ENCODE measurements at places on chromosomes 1 and 21. TPM values are rescaled to one million over a fixed set of nuclear protein-coding genes. Genes with fewer than 3 reads are reported as not detected.

DNA sequence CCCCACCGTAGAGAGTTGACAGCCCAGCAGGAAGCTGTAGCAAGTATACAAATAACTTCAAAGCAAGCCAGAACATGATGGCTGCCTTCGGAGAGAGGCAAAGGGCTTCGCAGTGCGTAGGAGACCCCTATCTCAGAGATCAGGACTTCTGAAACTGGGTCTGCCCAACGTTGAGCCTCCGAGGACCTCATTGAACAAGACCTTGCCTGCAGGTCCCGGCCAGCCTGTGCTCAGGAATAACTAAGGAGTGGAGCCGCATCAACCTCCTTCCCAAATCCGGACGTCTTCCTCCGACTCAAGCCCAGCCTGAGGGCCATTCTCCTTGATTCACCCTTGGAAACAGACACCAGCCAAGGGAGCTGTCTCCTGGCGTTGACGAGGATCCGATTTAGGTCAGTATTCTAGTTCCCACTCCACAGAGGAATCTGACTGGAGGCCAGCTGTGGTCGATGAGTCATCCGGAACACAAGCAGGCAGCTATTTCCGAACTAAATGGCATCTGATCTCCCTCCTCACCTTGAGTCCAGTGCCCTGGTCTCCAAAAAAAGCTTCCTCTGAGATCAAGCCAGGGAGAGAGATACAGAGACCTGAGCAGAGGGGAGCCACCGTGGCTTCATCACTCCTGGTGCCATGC is 166.5 kb upstream of the COA6 start:
- DNase-seq: no peak
- no peaks in the 10 kb centered on the region for H3K36me3 ChIP-seq
- no peak overlapping the region for H3K27ac ChIP-seq
- no peak overlapping the region for H3K4me3 ChIP-seq

GRCh38 chr21:35332841-35333426 is 283.8 kb upstream of the RUNX1 start:
- H3K4me3 ChIP-seq: no peak overlapping the region
- peaks cover 10% of the 10 kb centered on the region for H3K4me1 ChIP-seq
- no peak overlapping the region for H3K27ac ChIP-seq
- H3K27me3 ChIP-seq: peaks cover 27% of the 10 kb centered on the region
- H3K36me3 ChIP-seq: peaks cover 8% of the 10 kb centered on the region

- DNase-seq: no peak
- no peak overlapping the region for H3K4me3 ChIP-seq
- H3K36me3 ChIP-seq: no peaks in the 10 kb centered on the region
- H3K27me3 ChIP-seq: peaks cover 18% of the 10 kb centered on the region
Measured at GRCh38 chr1:159866905-159867663, 4.6 kb upstream of the VSIG8 start.

Gene KCNK2
- total RNA-seq: not detected

GRCh38 chr1:184559117-184559713 is 172.4 kb downstream of the C1orf21 start:
- no peaks in the 10 kb centered on the region for H3K27me3 ChIP-seq
- H3K36me3 ChIP-seq: no peaks in the 10 kb centered on the region
- peaks cover 58% of the 10 kb centered on the region for H3K4me1 ChIP-seq
- no peak for DNase-seq
- no peak overlapping the region for H3K4me3 ChIP-seq

Gene AIM2
- 1.8 TPM for total RNA-seq

Gene KCNJ10
- total RNA-seq: 0.50 TPM

- peaks cover 25% of the 10 kb centered on the region for H3K27me3 ChIP-seq
- no peaks in the 10 kb centered on the region for H3K4me1 ChIP-seq
- no peak for DNase-seq
- H3K4me3 ChIP-seq: no peak overlapping the region
Measured at GRCh38 chr1:162983671-162984425, 85.3 kb upstream of the RGS4 start.

Gene CHODL
- not detected for total RNA-seq

DNA sequence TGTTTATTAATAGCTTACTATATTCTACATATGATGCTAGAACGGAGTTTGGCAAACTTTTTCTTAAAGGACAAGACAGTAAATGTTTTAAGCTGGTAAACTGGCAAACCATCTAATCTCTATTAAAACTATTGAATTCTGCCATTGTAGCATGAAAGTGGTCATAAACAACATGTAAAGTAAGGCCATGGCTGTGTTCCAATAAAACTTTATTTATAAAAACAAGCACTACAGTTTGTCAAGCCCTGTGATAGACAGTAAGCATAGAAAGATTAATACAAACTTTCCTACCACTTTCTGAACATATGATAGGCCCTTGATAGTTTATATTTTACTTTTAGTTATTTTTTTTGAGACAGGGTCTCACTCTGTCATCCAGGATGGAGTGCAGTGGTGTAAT is 22.4 kb downstream of the PEA15 start:
- no peaks in the 10 kb centered on the region for H3K4me1 ChIP-seq
- H3K36me3 ChIP-seq: peaks cover 6% of the 10 kb centered on the region
- no peak overlapping the region for H3K27ac ChIP-seq
- DNase-seq: no peak
- H3K27me3 ChIP-seq: no peaks in the 10 kb centered on the region

Gene COL6A2
- 4.2 TPM for total RNA-seq

Gene TRAF3IP3
- 185 TPM for total RNA-seq

DNA sequence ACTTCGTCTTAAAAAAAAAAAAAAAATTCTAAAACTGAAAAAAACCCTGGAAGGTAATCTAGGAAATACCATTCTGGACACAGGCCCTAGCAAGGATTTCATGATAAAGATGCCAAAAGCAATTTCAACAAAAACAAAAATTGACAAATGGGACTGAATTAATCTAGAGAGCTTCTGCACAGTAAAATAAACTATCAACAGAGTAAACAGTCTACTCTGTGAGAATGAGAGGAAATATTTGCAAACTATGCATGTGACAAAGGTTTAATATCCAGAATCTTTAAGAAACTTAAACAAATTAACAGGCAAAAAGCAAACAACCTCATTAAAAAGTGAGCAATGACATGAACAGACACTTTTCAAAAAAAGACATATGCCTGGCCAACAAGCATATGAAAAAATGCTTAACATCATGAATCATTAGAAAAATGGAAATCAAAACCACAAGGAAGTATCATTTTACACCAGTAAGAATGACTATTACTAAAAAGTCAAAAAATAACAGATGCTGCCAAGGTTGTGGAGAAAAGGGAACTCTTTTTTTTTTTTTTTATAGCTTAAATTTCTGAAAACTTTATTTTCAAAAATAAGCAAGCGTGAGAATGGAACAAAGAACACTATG is 29.4 kb upstream of the RNPC3 start:
- no peak overlapping the region for H3K27ac ChIP-seq
- no peak overlapping the region for H3K4me3 ChIP-seq
- no peak for DNase-seq
- H3K36me3 ChIP-seq: no peaks in the 10 kb centered on the region
- no peaks in the 10 kb centered on the region for H3K27me3 ChIP-seq

DNA sequence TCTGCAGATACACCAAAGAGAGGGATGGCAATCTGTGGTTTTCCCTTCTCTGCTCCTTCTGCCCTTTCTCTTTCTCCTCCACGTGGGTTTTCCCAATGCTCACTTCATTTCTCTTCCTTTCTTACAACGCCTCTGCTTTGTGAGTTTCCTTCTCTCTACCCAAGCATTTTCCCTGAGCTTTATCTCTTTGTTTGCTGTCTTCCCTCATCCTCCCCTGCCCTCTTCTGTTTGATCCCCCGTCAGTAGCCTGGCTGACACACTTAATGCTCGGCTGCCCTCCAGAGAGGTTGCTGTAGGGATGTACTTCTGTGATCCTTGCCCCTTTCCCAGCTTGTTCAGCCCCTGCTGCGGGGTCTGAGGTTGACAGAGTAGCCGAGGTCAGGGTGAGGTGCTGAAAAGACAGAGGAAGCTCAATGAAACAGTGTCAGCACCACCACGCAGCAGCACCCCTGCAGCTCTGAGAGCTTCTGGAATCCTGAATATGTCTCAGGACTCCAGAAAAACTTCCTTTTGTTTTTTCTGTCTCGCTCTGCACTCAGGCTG is 6.0 kb downstream of the EDARADD start:
- no peaks in the 10 kb centered on the region for H3K36me3 ChIP-seq
- no peak overlapping the region for H3K4me3 ChIP-seq
- DNase-seq: no peak
- H3K27me3 ChIP-seq: no peaks in the 10 kb centered on the region
- H3K27ac ChIP-seq: no peak overlapping the region
- peaks cover 15% of the 10 kb centered on the region for H3K4me1 ChIP-seq

Gene XPR1
- total RNA-seq: 21.2 TPM

Gene CFHR1
- total RNA-seq: not detected

Gene OR10J1
- total RNA-seq: not detected

Gene RNU1-4
- 1,591 TPM for total RNA-seq

GRCh38 chr1:81714636-81715035 is 86.1 kb upstream of the ADGRL2 start:
- H3K27ac ChIP-seq: no peak overlapping the region
- H3K4me3 ChIP-seq: no peak overlapping the region
- no peak for DNase-seq
- H3K36me3 ChIP-seq: no peaks in the 10 kb centered on the region

Gene TSTD1
- total RNA-seq: 10.5 TPM

GRCh38 chr1:60911966-60912697 is 170.2 kb upstream of the NFIA start:
- no peak overlapping the region for H3K4me3 ChIP-seq
- DNase-seq: no peak
- no peaks in the 10 kb centered on the region for H3K36me3 ChIP-seq
- no peaks in the 10 kb centered on the region for H3K4me1 ChIP-seq

DNA sequence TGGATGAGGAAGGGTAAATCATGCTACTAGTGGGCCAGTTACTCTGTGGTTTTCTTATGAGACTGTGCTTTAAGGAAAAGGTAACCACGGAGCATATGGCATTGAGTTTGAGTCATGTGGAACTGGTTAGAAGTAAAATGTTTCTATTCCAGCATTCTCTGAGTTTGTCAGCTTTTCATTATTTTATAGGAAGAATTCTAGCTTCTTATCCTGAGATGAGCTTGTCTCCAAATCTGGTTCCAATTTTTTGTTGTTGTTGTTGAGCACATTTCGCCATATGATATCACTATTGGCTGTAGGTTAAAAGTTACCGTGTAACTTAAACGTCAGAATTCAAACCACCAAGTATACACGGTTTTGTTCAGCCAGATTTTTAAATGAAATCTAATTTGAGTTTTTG is 69.9 kb downstream of the ATF6 start:
- H3K4me1 ChIP-seq: peaks cover 6% of the 10 kb centered on the region
- peaks cover 9% of the 10 kb centered on the region for H3K36me3 ChIP-seq
- H3K4me3 ChIP-seq: no peak overlapping the region
- H3K27me3 ChIP-seq: no peaks in the 10 kb centered on the region

GRCh38 chr1:198072177-198072576 is 84.6 kb upstream of the NEK7 start:
- H3K27me3 ChIP-seq: peaks cover 26% of the 10 kb centered on the region
- no peak overlapping the region for H3K4me3 ChIP-seq
- DNase-seq: no peak
- H3K4me1 ChIP-seq: no peaks in the 10 kb centered on the region

DNA sequence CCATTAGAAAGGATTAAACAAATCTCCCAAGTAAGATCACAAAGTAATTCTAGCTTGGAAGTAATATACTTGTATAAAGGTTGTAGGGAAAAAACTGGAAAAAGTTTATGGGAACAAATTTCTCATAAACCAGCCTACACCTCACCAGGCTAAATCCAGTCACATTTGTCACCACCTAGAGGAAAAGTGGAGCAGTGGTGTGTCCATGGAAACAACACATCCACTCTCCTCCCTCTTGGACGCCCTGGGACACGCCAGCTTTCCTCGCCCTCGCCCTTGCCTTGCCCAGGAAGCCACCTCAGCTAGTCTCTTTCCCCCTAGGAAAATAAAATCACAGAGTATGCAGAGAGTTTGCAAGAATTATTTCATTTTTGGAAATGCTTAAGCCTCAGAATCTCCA is 2.2 kb downstream of the PALMD start:
- H3K4me1 ChIP-seq: no peaks in the 10 kb centered on the region
- no peak overlapping the region for H3K4me3 ChIP-seq

DNA sequence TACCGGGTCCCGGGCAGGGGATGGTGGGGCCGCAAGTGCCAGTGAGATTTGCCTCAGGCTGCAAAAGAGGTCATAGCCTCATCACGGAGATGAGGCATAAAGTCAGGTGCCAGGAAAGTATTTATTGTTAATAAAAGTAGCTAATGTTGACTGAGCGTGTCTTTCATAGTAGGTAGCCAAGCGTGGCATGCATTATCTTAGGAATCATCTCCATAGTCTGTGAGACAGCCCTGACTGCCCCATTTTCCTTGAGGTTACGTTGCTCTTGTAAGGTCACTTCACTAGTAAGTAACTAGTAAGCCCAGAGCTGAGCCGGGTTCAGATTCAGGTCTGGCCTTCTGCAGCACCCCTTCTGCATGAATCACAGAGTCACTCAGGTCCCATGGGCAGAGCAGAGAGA is 174.2 kb downstream of the CAMTA1 start:
- no peak overlapping the region for H3K27ac ChIP-seq
- H3K36me3 ChIP-seq: no peaks in the 10 kb centered on the region
- no peak overlapping the region for H3K4me3 ChIP-seq

GRCh38 chr1:237681210-237681609 is 209.5 kb downstream of the ZP4 start:
- no peak for DNase-seq
- no peaks in the 10 kb centered on the region for H3K4me1 ChIP-seq
- H3K27ac ChIP-seq: no peak overlapping the region
- no peaks in the 10 kb centered on the region for H3K36me3 ChIP-seq

DNA sequence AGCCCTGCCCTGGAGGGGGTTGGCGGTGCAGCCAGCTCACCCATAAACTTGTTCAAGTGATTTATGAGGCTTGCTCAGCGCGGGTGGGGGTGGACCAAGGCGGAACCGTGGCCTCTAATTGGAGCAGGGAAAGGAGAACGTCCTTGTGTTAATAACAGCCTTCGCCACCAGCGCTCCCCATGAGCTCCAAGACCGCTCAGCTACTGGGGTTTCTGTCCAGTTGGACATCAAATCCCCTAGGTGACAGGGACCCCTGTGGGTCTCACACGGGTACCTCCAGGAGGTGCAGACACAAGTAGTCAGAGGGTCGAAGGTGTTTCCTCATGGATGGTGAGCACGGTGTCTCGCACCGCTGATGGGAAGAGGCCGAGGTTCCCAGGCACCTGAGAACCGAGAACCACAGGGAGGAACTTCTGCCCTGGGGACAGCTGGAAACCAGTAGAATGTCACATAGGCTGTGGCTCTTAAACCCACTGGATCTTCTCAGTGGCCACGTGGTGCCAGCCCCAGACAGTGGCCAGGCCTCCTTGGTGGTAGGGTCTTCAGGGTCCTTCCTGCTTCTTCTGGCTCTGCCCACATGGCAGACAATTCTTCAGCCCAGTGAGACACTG is 3.7 kb upstream of the ACTRT2 start:
- H3K27me3 ChIP-seq: peaks cover 6% of the 10 kb centered on the region
- no peak for DNase-seq
- H3K4me3 ChIP-seq: no peak overlapping the region

Gene HES3
- total RNA-seq: not detected

Gene NEK7
- 80.0 TPM for total RNA-seq
